Activated T-cell treated with anti-CD3 and anti-CD28 coated beads, Interleukin-2, amount 50 U/mL, for 48 hours (primary cell): ENCODE measurements at places on chromosomes 6 and 20.
A peak's percentile ranks its signal among the peaks of the same experiment; 100 is the strongest.

GRCh38 chr20:36538026-36538722 is 3.1 kb upstream of the MYL9 start:
- no peak for DNase-seq

GRCh38 chr6:100433726-100434435 is 30.8 kb downstream of the SIM1 start:
- DNase-seq = no peak

DNA sequence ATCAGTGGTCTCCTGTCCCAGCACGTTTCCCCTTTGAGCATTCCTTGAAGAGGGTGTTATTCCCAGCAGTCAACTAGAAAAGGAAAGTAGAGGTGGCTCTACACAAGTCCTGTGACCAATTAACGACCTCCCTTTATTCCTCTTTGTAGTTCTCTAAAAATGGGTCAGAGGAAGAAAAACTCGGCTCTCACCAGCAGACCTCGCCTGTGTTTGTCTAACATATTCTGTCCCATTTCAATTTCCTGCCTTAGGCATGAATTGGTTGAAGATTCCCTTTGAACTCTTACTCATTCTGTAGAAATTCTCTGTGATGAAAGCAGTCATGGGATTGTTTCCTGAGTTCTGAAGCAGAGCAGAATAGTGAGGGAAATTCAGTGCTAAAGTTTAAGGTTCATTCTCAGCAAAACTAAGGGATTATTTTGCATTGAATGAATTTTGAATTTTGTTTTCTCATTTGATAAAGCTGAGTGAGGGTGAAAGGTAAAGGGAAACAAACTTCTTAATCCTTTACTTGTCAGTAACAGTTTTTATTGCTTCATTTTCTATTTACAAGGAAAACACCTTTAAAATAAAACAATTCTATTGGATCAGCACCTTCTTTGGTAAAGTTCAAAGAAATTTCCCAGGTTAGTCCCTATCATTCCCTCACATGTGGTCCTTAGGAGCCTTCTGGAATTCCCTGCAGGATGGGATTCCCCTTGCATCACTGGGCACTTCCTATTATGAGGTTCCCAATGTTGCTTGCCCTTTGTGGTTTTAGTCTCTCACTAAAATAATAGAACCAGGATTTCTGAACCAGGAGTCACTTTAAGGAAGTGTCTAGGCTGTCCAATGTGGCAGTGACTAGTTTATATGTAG is 105.8 kb downstream of the SLX4IP start:
- no peak for DNase-seq

DNA sequence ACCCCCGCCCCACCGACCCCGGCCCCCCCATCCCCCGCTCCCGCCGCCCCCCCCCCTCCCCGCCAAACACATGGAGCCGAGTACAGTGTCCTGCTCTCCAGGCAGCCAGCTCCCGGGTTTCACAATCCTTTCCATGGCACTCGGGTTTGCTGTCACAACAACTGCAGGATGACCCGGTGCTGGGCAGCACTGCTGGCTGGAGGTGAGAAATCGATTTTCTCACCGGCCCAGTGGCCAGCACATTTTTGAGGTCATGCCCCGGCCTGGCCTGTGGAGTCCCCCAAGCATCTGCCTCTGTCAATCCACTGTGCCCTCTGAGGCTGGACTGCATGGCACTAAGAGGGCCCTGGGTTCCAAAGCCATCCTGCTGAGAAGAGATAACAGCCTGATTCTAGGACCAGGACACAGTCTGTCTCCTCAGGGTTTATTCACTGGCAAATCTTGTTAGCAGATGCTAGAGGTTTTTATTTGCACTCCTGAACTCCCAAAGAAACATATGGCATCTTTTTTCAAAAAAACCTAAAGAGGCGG is 129.5 kb downstream of the NFATC2 start:
- no peak for DNase-seq

- DNase-seq = no peak
Measured at GRCh38 chr6:24214984-24215383, 89.0 kb downstream of the NRSN1 start.

GRCh38 chr20:36093025-36093803 is 61.3 kb upstream of the EPB41L1 start:
- DNase-seq = peak; percentile 44

GRCh38 chr6:107821591-107821990 is 2.5 kb downstream of the SCML4 start:
- DNase-seq = no peak

DNA sequence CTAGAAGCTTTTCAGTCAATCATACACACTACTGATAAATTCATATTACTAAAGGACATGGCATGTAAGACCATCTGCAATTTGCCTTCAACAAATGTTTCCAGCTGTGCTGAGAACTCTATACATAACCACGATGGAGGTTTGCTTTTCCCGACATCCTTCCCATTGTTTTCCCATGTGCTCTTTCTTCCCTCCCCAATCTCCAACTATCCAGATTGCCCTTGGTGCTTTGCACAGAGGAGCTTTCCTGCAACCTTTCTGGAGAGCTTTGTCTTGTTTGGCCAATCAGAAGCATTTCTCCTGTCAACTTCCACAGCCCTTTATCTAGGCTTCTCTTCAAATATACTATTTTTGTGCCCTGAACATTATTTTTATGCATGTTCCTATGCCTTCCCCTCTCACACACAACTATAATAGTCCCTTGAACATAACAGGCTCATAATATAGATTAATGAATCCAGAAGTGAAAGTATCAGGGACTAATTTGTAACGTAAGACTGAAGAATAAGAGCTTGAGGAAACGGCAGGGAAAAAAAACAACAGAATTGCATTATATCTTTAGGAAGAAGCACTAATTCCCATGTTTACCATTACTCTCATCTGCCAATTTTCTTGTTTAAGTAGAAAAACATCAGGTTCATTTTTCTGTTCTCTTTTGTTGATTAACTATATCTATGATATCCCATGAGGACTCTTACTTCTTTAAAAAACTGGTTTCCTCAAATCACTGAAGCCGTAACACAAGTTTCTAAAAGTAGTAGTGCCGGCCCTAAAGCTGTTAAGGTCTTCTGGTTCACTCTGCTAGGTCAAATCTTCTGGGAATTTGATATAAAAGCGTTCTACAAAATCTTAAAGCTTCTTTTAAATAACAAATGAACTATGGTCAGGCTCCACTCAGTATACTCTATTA is 20.1 kb downstream of the SMLR1 start:
- no peak for DNase-seq

GRCh38 chr20:41356951-41357350 is 9.7 kb downstream of the EMILIN3 start:
- DNase-seq = no peak

GRCh38 chr6:123393331-123393730 is 243.4 kb downstream of the TRDN start:
- DNase-seq = no peak
